ENCODE measurements at places on chromosomes 2 and 18.
A peak's percentile ranks its signal among the peaks of the same experiment; 100 is the strongest.

DNA sequence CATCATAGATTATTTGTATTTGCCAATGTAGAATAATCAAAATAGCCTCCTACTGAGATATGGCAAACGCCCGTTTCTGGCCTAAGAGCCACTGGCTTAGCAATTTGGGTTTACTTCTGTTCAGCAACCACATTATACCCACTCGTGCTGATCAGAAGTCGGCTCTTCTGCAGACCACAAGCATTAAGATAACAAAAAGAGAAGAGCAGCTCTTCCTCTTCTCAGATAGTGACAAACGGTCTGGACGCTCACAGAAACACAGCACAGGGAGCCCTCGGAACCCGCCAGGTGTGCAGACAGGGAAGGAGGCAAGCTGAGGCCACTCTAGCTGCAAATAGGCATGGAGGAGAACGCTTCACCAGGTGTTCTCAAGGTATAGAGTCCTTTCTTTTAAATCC is 164.0 kb downstream of the HDAC4 start:
- no peak for DNase-seq

GRCh38 chr18:41959045-41959444 is 4.0 kb downstream of the PIK3C3 start:
- DNase-seq, result no peak

DNA sequence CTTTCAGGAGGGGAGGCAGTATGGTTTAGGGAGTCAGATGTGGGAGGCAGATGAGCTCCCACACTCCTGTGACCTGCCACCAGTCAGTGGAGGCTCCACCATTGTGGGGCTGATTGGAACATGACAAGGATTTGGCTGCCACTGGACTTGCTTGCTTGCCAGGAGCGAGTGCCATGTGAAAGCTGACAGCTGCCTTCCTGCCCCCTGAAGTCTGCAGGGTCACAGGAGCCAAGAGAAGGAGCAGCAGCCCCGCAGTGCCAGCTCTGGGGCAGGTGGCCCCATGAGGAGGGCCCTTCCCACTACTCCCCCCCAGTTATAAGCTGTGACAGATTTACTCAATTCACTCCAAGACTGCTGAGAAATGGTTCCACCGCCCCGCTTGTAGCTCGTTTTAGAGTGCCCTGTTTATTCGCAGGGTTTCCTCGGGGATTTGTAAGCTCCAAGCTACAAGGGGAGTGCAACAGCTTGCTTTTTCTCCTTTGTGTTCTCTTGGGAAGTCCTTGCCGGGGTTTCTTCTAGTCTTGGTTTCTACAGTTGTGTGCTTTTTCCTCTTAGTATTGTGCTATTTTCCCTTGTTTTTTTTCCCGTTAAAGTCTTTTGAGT is 414.3 kb downstream of the MEIS1 start:
- no peak for DNase-seq

- DNase-seq, result peak; percentile 34
These were observed 1.0 kb upstream of the PPP4R3B start for GRCh38 chr2:55618275-55619055.

GRCh38 chr18:57164401-57164800 is 17.5 kb downstream of the BOD1L2 start:
- DNase-seq, result no peak

- no peak for DNase-seq
These were observed 16.9 kb upstream of the KCNG3 start for GRCh38 chr2:42510608-42511243.

- DNase-seq, result no peak
These were observed 1.0 kb downstream of the CD8A start for GRCh38 chr2:86789687-86790133.

DNA sequence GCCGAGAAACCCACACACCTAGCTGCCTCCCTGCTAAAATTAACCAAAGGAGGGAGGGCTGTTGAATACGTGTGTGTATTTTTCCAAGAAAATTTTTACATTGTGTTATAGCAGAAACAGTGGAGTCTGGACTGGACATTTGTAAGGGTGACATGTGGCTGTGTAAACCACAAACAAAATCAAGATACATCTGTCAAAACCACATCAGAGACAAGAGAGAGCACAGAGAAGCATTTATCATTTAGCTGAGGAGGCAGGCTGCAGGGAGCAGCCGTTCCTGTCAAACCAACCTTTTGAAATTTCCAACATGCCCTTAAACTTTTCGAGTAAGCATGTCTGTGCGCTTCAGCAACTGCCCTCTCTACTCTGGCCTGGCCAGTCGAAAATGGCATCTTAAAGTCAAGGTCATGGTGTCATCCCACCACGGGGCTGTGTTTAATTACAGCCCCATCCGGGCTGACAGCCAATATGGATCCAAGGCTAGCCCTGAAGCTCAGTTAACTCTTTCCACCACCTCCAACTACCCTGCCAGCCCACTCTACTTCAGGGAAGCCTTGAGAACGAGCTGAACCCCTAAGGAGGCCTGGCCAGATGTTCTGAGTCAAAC is 8.4 kb downstream of the BCL11A start:
- DNase-seq, result no peak

DNA sequence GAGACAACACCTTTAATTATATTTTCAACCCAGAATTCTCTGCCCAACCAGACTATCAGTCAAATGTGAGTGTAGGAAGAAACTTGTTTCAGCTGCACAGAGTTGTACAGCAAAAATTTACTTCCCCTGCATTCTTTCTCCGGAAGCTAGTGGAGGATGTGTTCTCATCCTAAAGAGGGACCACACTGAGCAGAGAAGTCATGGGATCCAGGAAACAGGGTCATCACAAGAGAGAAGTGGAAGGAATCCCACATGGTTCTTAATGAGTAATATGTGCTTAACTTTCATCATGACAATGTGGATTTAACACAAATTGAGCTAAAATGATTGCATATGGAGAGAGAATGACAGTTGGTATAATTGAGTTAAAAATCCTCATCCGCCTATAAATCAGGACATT is 78.2 kb downstream of the INPP4A start:
- DNase-seq, result no peak

GRCh38 chr2:145692971-145693478 is 1173.1 kb upstream of the ZEB2 start:
- DNase-seq, result no peak

- DNase-seq, result no peak
These were observed 226.7 kb upstream of the MC4R start for GRCh38 chr18:60599267-60599666.

GRCh38 chr2:120108049-120108448 is 95.2 kb downstream of the EPB41L5 start:
- no peak for DNase-seq

DNA sequence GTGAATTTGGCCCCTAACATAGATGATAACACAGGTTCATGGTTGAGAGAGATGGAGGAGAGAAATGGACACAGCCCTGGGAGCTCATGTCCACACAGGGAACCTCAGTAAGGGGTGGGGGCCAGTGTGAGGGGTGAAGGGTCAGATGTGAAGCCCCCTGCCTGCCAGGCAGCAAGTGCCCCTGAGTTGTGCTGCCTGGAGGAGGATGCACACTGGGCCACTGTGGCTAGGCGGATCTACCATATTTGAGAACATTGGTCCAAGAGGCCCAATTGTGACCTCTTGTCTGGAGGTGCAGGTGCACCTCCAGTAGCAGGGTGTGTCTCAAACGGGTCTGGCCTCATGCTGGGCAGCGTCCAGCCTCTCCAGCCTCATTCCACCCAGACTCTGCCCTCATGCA is 99.6 kb upstream of the SNTG2 start:
- no peak for DNase-seq

DNA sequence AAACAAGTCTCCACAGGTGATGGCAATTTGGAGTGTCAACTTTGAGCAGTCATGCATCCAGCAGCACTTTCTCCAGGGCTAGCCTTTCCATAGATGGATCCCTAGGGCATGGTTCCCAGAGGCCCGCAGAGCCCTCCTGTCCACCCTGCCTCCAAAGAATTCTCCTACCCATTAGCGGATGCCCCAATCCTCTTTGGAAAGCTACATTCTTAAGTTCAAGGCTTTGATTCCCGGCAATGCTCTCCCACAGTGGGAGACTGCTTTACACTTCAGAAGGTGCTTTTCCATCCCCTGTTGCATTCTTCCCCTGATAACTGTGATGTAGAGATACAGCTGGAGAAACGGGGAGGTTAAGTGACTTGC is 61.3 kb downstream of the ACAA2 start:
- no peak for DNase-seq

Data from activated gamma-delta T cell treated with anti-CD3 and anti-CD28 coated beads, Interleukin-2, amount 50 U/mL, for 16 hours (primary cell).